Activated naive CD4-positive, alpha-beta T cell treated with Interleukin-2 at 50 U/mL for 16 hours (primary cell): ENCODE measurements at places on chromosomes 4 and X.
A peak's percentile ranks its signal among the peaks of the same experiment; 100 is the strongest.

GRCh38 chr4:54897590-54897989 is 227.8 kb downstream of the KDR start:
- no peak for DNase-seq

GRCh38 chr4:25076625-25077398 is 46.1 kb upstream of the LGI2 start:
- DNase-seq, result no peak

- DNase-seq, result no peak
Measured at GRCh38 chr4:120291541-120291940, 224.9 kb upstream of the MAD2L1 start.

- DNase-seq, result no peak
Measured at GRCh38 chr4:141140391-141141200, 7.3 kb upstream of the RNF150 start.

GRCh38 chr4:53598901-53599300 is 7.6 kb upstream of the LNX1 start:
- DNase-seq, result no peak

- DNase-seq, result no peak
Measured at GRCh38 chr4:67122029-67122428, 423.3 kb downstream of the CENPC start.

- DNase-seq, result no peak
Measured at GRCh38 chr4:139859876-139860275, 194.3 kb downstream of the MGST2 start.

- DNase-seq, result no peak
Measured at GRCh38 chr4:71568131-71568530, 215.7 kb downstream of the GC start.

DNA sequence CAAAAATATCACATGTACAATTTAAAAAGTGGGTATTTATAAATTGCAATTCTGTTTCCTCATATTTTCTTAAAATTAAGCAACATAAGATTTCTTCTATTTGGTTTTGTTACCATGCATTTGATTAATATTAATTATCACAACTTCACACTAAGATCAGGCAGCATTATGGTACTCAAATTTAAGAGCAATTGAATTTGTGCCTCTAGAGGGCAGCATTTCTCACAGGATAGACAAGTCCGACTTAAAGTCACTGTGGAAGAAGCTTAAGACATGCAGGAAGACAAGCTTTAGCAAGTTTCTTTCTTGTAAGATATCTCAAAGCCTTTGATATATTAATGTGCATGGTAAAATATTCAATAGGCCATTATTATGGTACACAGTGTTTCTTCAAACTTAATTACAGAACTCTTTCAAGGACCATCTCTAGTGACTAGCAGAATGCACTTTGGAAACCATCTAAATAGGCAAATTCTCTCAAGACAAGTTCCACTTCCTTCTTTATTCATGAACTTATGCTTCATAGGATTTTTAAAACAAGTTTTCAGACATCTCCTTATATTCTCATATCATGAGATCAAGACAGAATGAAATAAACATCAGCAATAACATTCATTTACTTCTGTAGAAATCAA is 35.0 kb downstream of the FBXW7 start:
- DNase-seq, result peak; percentile 21

DNA sequence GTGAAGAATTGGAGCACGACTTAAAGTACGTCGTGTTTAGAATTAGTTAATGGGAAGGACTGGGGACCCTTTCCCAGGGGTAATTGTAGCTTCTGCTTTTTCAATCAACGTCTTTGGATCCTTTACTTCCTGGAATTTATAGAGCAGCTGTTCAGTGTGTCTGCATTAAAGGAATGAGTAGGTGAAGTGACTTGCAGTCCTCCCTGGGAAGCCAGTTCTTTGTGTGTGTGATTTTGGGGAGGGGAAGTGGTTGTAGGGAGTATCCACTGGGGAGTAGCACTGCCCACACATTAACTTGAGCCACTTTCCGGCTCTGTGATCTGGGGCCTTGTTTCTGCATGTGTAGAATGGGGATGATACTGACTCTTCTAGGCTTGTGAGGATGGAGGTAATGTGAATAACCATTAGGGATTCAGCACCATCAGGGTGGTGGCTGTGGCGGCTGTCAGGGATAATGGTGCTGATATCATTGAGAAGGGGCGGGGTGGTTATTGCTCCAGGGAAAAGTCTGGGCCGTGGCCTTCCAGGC is 54.7 kb downstream of the TMEM131L start:
- no peak for DNase-seq

DNA sequence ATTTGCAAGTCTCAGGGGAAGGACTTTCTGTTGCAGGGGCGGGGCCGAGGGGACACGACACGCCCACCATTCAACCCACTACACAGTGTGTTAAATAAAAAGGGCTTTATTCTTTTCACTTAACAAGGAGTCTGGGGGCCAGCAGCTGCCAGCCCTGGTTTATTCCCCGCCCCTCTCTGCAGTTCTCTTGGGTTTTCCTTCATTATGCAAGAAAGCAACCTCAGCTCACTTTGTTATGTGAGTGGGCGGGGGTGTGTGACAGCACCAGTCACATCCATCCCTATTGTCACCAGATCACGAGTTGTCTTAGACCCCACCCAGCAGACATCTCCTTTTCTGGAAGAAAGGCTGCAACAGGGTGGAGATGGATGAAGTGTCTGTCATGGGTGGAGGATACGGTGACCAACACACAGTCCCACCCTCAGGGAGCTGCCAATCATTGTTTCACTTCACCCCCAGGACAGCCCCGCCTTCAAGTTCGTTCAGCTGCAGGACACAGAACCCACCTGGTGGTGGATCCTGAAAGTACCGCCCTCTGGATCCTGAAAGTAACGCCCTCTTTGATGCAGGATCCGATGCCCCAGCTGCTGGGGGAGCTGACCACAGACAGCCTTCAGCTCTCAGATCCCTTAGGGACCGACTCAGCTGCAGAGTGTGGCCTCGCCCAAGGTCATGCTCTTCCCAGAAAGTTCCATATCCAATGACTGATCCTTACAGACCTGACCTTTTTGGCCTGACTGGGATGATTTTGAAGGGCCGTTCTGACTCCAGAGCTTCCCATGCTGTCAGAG is 79.6 kb downstream of the SMIM20 start:
- DNase-seq, result peak; percentile 23

DNA sequence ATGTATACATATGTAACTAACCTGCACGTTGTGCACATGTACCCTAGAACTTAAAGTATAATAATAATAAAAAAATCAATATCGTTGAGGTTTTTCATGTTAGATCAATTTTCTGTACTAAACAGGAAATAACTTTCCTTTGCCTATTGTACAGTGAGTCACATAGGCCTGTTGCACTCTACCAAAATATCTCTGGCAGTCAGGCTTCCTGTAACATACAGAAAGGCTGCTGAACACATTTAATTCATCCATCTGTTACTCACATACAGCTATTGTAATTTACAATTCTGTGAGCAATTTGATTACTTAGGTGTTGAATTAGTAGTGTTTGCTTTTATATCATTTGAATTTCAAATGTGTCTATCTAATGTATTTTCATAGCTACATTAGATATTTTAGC is 427.8 kb downstream of the TMA16 start:
- DNase-seq, result no peak

- DNase-seq, result no peak
Measured at GRCh38 chr4:120895554-120895953, 27.0 kb downstream of the PRDM5 start.

DNA sequence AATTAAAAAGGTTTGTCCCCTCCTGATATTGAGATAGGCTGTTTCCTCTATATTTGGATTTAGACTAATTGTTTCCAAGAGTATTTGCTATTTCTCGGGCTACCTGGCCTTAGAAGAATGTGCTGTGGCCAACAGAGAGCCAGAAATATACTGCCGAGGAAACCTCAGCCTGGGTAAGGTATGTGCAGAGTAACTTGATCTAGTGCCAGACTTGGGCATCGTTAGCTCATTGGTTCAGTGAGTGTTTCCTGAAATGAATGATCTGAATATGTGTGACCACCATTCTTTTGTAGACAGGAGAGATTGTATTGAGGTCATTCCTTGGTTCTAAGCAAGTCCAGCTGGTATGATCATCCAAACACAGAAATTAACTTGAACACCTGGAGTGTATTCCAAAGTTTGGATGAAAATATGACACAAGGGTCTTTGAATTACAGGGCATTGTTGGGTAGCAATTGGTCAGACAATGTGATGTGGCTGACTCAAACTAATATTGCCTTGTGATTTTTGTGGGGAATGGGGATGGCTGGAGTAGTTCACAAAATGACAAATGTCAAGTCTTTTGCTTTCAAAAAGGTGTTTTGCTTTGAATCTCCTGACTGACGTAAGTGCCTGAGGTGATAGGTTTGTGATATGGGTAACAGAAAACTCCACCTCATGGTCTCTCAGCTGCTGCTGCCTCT is 100.2 kb upstream of the CXCL13 start:
- DNase-seq, result no peak

DNA sequence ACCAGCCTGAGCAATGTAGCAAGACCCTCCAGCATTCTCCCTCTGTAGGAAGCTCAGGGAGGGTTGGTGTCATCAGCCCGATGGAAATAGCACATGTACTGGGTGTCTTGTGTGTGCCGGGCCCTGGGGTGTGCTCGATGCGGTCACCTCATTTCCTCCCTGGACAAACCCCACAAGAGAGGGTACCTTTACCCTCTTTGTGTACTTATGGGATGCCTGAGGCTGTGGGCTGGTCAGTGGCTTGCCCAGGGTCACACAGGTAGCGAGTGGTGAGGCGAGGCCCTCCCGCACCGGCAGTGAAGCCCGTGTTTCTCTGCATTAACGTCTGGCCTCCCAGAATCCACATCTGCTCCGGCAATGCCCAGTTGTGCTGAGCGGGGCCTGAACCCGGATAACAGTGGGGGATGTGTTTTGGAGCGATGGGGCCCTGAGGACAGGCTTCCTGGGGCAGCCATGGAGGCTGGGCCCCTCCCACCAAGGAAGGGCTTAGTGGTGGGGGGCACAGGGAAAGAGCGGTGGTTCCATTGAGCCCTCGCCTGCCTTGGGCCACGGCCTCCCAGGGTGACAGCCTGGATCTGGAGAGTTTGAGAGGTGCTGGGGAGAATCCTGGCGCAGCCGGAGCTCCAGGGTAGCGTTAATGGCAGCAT is 8.1 kb downstream of the PSAPL1 start:
- DNase-seq, result no peak

GRCh38 chr4:33149658-33150524 is 2429.7 kb downstream of the PCDH7 start:
- DNase-seq, result no peak

- DNase-seq, result no peak
Measured at GRCh38 chr4:53705151-53705764, 114.0 kb upstream of the LNX1 start.

GRCh38 chr4:158169931-158170690 is 2.7 kb downstream of the GASK1B start:
- DNase-seq, result no peak
